Occipital lobe (tissue), 3 donors: ENCODE measurements at places on chromosomes 12 and 14.

DNA sequence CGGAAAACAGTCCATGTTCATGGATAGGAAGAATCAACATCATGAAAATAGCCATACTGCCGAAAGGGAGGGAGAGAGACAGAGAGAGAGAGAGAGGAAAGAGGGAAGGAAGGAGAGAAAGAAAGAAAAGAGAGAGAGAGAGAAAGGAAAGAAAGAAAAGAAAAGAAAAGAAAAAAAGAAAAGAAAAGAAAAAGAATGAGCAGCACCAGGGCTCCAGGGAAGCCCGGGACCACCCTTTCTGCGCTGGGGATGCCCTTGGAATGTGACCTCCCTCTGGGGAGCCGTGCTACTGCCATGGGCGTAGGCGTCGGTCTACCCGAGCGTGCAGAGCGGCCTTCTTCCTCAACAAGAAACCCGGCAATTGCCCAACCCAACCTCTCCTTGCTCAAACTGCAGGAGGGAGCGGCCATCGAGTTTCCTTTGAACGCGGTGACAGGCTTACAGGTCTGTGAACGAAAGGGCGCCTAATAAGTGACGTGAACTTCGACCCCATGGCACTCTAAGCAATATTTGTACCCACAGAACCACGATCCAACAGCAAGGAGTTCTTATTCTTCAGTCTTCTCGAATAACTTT lies 16.9 kb downstream of the OR6S1 start:
- no peak for DNase-seq

DNA sequence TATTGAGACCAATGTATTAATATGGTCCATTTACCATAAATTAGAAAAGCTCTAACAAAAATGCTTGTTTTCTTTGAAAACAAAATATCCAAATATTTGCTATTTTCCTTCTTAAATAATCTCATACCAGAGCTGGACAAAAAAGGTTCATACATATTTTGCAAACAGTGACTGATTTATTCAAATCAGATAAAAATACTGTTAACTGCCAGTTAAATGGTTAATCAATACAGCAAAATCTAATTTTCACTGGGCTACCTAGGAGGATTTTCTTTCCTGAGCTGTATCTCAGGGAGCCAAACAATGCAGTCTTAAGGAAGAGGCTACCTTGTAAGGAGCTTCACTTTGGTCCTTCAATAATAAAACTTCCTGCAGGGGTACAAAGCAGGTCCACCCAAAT lies 2.0 kb downstream of the FERMT2 start:
- no peak for DNase-seq

DNA sequence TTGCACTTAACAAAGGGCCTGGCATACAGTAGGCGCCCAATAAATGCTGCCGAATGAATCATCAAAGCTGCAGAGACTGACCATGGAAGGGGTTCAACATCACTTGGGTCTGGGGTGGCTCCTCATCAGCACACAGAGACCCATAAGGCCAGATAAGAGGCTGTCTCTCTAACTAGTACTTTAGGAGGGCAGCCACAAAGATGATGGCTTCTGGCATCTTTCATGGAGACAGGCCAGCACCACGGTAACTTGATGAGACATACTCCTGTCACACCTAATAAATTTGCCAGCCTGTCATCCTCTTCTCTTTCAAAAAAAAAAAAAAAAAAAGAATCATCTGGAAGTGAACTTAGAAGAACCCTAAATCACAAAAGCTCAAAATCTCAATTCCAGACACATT lies 3.4 kb downstream of the PRIMA1 start:
- DNase-seq, result no peak

DNA sequence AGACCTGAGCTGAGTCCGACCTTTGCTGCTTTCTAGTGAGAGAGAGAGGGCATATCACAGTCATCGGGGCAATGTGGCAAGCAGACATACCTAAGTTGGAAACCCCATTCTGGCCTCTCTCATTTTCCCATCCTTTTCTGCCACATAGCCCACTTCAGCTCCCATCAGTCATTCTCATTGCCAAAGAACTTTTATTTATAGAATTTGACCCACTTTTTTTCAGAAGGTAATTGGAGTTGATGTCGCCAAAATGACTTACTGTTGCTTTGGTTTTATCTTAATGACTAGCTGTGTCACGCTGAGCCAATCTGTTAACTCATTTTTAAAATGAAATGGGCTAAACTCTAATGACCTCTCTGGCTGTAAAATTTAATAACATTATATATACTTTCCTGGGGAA lies 63.9 kb upstream of the RMST start:
- DNase-seq, result no peak

DNA sequence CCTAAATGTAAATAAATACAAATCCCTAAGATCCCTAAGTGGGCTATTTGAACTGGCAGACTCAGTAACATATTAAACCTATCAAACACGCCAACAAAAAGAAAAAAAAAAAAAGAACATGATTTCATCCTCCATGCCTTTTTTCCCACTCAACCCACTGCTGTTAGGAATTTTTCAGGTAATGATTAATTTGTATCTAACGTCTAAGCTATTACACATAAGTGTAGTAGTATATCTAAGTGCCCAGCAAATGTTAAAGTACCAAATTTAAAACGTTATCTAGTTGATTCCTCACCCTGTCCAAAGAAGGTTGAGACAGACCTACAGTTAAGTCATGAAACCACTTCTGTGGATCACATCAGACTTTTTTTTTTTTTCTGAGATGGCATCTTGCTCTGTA lies 16.4 kb upstream of the ARID4A start:
- DNase-seq, result no peak

GRCh38 chr14:31071151-31071550 lies 45.0 kb upstream of the STRN3 start:
- no peak for DNase-seq

GRCh38 chr12:26122681-26123481 lies 2.0 kb downstream of the BHLHE41 start:
- DNase-seq, result peak; percentile 67

- no peak for DNase-seq
Observed at GRCh38 chr14:99194136-99194535, 77.9 kb downstream of the BCL11B start.

DNA sequence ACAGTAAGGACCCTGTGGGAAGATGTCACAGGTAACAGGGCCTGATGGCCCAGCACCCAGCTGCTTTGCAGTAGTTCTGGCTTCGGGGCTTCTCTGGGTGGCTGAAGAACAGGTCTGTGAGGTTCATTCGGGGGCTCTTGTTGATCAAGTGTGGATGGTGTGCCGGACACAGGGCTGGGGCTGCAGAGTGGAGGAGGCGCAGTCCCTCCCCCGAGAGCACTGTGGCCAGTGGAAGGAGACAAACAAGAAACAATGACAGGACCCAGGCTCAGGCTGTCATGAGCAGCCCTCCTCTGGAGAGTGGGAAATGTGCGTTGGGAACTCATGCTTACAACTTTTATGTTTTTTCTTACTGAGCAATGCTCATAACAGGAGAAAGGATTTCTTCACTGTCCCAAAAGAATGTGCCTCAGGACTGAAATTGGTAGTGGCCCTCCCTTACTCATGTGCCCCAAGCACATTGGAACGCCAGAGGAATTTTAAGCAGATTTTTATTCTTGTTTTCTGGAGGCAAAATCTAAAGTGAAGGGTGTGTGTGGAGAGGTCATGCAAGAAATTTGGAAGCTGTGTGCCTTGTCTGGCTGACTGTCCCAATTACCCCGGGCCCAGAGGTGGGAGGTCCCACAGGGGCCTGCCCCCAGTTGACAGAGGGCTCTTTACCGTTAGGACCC lies 233.8 kb downstream of the CACNA1C start:
- DNase-seq, result no peak

GRCh38 chr12:72543777-72544467 lies 271.8 kb downstream of the TRHDE start:
- DNase-seq, result no peak

- no peak for DNase-seq
Observed at GRCh38 chr12:122835750-122836026, 431 bp downstream of the HIP1R start.

GRCh38 chr14:37596790-37597472 lies 1.5 kb downstream of the TTC6 start:
- DNase-seq, result no peak

DNA sequence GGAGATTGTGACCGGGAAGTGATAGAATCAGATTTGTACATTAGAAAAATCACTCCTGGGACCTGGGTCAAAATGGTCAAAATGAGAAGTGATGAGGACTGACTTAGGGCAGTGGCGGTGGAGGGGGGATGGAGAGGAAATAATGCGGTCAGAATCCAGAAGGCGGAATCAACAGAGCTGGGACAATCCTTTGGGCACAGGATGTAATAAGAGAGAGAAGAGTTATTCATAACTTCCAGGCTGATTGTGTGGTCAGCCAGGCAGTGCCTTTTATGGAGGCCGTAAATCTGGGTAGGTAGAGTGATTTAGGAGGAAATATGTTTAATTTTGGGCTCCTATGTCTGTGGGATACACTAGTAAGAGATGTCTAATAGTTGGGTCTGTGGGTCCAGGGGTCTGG lies 21.6 kb downstream of the FBXL14 start:
- DNase-seq, result no peak

GRCh38 chr14:76109087-76109880 lies 42.4 kb upstream of the GPATCH2L start:
- no peak for DNase-seq

DNA sequence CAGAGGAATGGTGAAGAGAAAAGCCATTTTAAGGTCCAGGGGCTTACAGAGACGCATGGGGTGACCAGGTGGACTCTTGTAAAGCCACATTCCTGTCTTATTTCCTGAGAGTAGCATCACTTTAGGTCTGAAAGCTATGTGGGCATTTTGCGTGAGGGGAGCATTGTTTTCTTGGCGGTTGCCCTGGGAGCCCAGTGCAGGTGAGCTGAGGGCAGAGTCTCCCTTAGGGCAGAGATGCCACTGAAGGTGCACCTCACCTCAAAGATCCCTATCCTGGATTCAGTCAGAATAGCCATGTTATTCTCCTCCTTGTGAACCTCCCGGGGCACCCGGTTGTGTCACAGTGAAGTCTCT lies 12.4 kb downstream of the GLRX5 start:
- no peak for DNase-seq

GRCh38 chr12:52582971-52583456 lies 9.4 kb upstream of the KRT74 start:
- no peak for DNase-seq

DNA sequence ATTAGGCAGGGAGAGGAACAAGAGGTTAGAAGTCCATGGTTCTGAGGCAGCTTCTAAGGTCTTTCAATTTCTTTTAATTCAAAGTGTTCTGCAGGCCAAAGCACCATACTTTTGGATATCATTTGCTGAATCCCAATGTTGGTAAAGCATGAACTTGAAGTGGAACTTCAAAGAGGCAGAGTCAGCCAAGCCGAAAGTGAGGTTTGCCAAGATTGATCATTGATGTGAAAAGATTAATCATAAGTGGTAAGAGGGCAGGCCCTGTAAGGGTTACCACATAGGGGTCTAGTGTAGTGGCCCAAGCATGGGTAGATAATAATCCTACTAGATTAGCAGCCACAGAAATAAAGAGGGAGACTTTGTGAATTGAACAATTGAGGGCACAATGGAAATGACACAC lies 191.7 kb upstream of the DIO2 start:
- no peak for DNase-seq

DNA sequence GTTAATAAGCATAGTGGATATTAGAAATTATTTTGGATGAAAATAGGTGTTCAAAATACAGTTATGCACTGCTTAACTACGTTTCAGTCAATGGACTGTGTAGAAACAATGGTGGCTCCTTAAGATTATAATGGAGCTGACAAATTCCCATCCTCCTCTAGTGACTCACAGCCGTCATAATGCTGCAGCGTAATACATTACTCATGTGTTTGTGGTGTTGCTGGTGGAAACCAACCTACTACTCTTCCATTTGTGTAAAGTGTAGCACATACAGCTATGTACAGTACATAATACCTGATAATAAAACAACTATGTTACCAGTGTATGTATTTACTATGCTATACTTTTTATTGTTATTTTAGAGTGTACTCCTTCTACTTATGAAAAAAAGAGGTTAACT lies 111.2 kb upstream of the TMCC3 start:
- no peak for DNase-seq

- DNase-seq, result no peak
Observed at GRCh38 chr14:70013271-70013873, 134.2 kb downstream of the SMOC1 start.

DNA sequence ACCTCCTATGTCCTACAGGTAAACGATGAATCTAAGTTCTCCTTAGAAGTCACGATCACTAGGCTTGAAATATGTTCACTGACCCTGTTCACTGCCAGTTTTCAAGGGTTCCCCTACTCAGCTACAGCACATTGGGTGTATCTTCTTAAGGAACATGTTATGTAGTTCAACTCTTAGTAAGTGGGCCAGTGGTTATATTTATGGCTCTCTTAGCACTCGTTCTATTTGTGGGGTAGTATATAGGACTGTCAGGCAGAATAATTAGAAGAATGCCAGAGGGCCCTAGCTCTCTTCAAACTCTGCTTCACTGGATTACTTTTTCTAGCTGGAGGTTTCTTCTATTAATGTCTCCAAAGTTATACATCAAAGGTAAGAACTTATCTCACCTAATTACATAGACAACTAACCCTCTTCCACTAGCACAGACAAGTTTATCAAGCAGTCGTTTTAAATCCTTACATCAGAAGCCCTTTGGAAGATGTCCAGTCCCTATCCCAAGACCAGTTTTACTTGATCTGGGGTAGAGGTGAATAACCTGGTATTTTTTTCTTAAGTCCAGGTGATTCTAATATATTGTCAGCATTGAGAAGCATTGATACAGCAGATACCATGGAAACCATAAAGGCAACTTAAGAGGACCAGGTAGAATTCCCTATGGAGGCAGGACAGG lies 39.6 kb downstream of the ZFYVE26 start:
- no peak for DNase-seq

- DNase-seq, result no peak
Observed at GRCh38 chr14:50107850-50108249, 8.5 kb downstream of the VCPKMT start.
